ENCODE measurements at places on chromosomes 3 and 15. TPM values are rescaled to one million over a fixed set of nuclear protein-coding genes. Genes with fewer than 3 reads are reported as not detected.

LDHAL6B gene
- not detected for total RNA-seq

TMEM39A gene
- 45.9 TPM for total RNA-seq

FOXB1 gene
- total RNA-seq, result not detected

PCBP4 gene
- total RNA-seq, result 33.4 TPM

CLEC3B gene
- 129 TPM for total RNA-seq

PLA1A gene
- not detected for total RNA-seq

SPTBN5 gene
- total RNA-seq, result 1.0 TPM

OR4M2 gene
- not detected for total RNA-seq

C3orf20 gene
- 0.52 TPM for total RNA-seq

SCN11A gene
- 2.6 TPM for total RNA-seq

ZNF860 gene
- total RNA-seq, result under 0.01 TPM

SH2D7 gene
- total RNA-seq, result not detected

FAM107A gene
- under 0.01 TPM for total RNA-seq

CSPG5 gene
- 1.0 TPM for total RNA-seq

MYLK gene
- total RNA-seq, result 26.6 TPM

TMEM87A gene
- total RNA-seq, result 70.5 TPM

Measured in skeletal muscle tissue (tissue), 5 donors.